Stimulated activated CD4-positive, alpha-beta T cell treated with anti-CD3 and anti-CD28 coated beads, Interleukin-2, amount 100 ng/mL, for 24 hours (primary cell): ENCODE measurements at places on chromosomes 7 and 10.
A peak's percentile ranks its signal among the peaks of the same experiment; 100 is the strongest.

DNA sequence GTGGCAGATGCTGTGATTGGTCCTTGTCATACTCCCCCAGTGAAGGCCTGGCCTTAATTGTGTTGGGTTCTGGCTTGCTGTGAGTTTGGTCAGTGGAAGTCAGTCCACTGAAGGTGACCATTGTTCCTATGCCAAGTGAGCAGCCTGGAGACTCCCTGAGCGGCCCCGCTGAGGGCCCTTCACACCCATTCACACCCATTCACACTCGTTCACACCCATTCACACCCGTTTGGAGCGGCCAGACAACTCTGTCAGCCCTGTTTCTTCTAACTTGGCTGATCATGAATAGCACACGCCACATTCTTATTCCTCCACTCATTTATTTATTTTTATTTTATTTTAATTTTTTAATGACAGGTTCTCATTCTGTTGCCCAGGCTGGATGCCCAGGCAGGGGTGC is 61.5 kb downstream of the C10orf120 start:
- DNase-seq, result no peak

- no peak for DNase-seq
These were observed 69.1 kb downstream of the NKX6-2 start for GRCh38 chr10:132716691-132717490.

GRCh38 chr7:155303897-155304296 is 6.2 kb downstream of the INSIG1 start:
- no peak for DNase-seq

- no peak for DNase-seq
These were observed 43.5 kb downstream of the VWA2 start for GRCh38 chr10:114282526-114282925.

DNA sequence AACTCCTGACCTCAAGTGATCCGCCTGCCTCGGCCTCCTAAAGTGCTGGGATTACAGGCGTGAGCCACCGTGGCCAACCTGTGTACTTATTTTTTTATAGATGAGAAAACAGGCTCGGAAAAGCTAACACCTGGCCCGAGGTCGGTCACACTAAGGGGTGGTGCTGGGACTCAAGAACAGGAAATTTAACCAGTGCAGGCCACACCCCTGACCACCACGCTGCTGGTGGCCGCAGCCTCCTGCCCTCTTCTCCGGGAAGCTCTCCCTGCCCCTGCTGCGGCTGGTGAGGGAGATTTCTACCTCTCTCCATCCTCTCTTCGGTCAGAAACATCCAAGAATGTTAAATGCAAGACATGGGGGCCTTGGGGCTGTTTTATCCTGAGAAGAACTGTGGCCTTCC is 63.2 kb downstream of the TNRC18 start:
- DNase-seq, result no peak

- DNase-seq, result peak; percentile 58
These were observed 12.8 kb downstream of the MEIG1 start for GRCh38 chr10:14971867-14972448.

GRCh38 chr7:144834641-144835144 is 1.2 kb downstream of the TPK1 start:
- peak; percentile 40 for DNase-seq

- no peak for DNase-seq
These were observed 1.5 kb downstream of the C1QL3 start for GRCh38 chr10:16519908-16520861.

GRCh38 chr7:155355745-155356144 is 58.1 kb downstream of the INSIG1 start:
- no peak for DNase-seq

DNA sequence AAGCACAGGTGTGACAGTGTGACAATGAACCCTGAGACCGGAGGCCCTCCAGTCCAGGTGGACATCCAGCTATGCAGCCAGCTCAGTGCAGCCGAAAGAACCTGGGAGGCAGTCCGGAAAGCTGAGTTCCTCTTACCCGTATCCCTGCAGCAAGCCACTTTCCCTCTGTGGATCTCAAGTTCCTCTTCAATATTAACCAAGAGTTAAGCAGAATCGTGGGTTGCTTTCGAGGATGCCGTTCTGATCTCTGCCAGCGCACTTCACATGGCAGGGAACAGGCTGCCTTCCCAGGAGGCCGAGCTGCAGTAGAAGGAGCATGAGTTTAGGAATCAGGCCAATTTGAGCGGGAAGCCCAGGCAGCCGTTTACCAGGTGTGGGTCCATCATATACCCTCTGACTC is 591.6 kb downstream of the SDK1 start:
- no peak for DNase-seq
